ENCODE measurements at places on chromosomes 16 and 17.

GRCh38 chr17:10756619-10757018 is 26.8 kb upstream of the TMEM220 start:
- no peak for DNase-seq

DNA sequence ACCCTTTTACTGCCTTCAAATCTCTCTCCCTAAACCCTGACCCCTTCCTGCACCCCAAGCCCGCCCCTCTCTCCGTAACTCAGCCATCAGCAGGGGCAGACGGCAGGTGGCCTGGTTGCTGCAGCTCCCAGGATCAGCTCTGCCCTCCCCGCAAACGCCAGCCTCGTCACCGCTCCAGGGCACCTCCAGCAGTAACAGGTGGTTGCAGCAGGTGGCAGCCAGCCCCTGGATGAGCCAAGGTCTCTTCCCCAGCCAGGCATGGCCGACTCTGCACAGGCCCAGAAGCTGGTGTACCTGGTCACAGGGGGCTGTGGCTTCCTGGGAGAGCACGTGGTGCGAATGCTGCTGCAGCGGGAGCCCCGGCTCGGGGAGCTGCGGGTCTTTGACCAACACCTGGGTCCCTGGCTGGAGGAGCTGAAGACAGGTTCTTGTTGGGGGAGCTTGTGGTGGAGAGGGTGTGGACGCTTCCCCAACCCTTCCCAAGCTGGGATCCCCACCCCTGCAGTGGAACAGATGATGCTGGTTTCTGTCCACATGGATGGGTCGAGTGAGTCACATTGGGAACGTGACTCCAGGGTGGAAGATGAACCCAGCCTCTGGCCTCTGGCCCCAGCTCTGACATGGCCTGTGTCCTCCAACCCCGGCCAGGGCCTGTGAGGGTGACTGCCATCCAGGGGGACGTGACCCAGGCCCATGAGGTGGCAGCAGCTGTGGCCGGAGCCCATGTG is 558 bp downstream of the HSD3B7 start:
- DNase-seq: no peak

DNA sequence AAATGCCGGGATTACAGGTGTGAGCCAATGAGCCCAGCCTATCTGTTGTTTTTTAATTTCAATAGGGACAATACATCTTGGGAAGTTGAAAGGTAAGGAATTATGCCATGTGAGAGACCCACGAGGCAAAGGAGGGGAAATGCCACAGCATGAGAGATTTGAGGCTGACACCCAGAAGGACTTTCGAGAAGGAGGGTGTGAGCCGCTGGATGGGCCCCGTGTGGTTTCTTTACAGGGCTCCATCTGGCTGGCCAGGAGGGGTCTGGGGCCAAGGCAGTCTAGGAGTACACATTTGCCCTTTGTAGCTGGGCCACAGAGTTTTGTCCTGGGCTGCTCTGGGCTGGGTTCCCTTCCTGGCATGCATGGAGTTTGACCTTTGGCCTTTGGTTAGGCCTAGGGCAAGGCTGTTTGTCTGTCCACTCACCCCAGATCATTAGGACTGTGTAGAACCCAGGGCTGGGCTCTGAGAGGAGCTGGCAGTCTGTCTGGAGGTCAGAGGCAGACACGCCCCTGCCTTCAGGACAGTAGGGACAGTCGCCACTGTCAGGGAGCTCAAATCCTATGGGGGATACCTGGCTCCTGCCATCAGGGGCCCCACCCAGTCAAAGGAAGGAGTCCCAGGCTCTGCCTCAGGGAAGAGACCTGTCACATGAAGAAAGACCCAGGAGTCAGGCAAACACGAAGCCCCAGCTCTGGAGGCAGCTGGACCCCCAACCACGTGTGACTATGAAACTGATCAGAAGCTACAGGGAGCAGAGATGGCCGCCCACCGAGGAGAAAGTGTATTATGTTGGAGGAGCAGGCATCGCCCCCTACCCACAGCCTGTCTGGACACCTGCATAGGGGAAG is 24.2 kb upstream of the NXPH3 start:
- DNase-seq: no peak

DNA sequence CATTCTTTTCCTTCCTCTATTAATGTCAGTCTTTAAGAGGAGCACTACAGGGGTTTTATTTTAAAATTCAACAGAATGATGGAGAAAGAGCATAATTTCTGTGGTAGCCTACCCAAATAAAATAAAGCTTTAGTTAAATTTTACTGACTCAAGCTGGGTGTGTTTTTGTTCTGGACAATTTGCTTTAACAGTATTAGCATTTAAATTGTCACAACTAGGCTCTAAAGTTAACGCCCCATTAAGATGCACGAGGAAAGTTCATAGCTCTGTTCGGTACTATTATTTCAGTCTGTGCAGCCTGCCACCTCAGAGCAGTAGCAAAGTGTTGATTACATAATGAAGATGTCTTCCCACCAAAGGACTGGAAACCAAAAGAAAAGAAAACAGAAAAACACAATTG is 52.0 kb downstream of the CDK12 start:
- DNase-seq: no peak

- no peak for DNase-seq
Measured at GRCh38 chr17:17766077-17766743, 70.6 kb downstream of the SREBF1 start.

GRCh38 chr17:42683407-42684034 is 1.2 kb downstream of the CNTNAP1 start:
- DNase-seq: no peak

GRCh38 chr17:72465191-72466024 is 344.6 kb downstream of the SOX9 start:
- no peak for DNase-seq

DNA sequence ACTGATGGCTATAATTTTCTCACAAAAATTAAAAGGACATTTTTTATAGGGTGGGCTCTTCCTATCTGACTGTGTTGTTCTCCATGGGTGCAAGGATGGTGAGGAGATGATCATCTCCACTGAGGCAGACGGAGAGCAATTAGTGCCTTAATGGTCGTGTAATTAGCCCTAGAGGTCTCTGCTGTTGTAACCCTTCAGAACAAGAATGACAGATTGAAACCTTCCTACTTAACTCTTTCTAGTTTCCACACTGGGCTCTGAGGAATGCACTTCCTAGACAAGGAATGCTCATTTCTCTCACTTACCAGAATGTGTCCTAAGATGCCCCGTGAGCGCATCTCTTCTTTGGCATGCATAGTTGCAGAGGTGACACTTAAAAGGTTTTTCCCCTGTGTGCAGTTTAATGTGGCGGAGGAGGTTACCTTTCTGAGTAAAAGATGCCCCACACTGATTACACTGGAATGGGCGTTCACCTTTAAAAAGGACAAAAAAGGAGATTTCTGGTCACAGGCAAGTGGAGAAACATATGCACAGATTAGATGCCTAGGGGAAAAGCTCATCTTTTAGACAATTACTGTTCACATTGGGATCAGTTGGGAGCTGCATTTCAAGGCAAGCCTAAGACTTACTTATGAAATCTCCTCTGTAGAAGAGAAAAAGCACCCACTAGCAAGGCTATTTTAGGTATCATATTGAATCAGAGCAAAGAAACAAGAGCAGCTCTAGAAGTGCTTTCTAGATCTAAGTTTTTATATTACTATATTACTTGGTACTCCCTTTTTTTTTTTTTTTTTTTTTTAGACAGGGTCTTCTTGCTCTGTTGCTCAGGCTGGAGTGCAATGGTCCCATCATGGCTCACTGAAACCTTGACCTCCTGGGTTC is 53.6 kb downstream of the GRB7 start:
- no peak for DNase-seq

DNA sequence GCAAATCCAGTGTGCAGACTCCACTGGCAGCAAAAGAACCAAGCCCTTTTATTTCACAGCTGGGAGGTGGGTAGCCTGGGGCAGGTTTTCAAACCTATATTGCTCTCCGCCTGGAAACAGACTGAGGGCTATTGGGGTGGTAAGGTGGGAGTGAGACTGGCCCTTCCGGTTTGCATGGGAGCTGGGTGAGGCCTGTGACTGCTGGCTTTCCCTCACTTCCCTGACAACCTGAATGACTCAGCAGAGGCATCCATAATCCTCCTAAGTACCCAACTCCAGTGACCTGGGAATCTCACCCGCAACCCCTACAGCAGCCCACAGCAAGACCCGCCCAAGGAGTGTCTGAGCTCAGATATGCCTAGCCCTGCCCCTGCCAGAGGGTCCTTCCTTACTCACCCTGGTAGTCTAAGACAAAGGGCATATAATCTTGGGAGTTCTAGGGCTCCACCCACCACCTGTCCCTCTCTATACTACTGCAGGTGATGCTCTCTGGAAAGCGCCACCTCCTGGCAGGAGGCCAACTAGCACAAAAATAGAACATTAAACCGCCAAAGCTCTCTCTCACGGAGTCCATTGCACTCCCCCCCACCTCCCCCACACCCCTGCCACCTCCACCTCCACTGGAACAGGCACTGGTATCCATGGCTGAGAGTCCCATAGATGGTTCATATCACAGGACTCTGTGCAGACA is 602.0 kb upstream of the C16orf82 start:
- DNase-seq: no peak

- DNase-seq: no peak
Measured at GRCh38 chr16:89034971-89035668, 58.1 kb upstream of the CBFA2T3 start.

GRCh38 chr17:12794919-12795532 is 5.7 kb downstream of the ARHGAP44 start:
- DNase-seq: no peak

- no peak for DNase-seq
Measured at GRCh38 chr17:4185656-4186055, 42.7 kb downstream of the CYB5D2 start.

DNA sequence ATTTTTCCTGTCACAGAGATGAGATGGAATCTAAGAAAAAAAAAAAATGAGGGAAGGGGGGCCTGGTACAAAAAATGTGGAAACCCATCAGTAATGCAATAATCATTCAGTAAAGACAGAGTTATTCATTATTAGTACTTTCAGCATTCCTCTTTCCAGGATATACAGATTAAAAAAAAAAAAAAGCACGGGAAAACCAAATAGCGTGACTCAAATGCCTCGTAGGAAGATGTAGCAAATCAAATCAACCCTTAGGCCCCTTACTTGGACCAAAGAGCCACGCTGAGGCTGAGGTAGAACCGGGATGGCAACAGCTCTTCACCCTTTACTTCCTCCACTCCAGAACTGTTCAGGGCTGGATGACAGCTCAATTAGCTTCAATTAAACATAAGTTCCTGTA is 52.5 kb downstream of the SMG6 start:
- DNase-seq: no peak

DNA sequence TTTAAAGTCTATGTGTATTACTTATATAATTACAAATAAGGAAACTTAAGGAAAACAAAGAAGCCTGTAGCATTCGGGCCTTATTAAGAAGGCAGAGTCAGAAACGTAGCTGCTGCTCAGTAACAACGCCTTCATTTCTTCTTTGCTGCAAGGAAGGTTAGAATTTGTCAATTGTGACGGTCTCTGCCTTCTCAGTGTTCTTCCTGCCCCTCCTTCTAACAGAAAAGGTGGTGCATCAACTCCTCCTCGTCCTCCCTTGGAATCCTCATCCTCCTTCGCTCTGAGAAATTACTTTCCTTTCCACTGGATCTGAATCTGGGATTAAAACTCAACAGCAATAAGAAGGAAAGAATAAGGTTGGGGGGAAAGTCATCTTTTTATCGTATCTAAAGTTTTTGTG is 63.0 kb downstream of the VPS53 start:
- DNase-seq: no peak

Data from stimulated activated CD8-positive, alpha-beta memory T cell treated with anti-CD3 and anti-CD28 coated beads, Interleukin-2, amount 100 ng/mL, for 1 hour (primary cell).